Dermis microvascular lymphatic vessel endothelial cell (primary cell): ENCODE measurements at places on chromosomes 12 and 14.
A peak's percentile ranks its signal among the peaks of the same experiment; 100 is the strongest.

DNA sequence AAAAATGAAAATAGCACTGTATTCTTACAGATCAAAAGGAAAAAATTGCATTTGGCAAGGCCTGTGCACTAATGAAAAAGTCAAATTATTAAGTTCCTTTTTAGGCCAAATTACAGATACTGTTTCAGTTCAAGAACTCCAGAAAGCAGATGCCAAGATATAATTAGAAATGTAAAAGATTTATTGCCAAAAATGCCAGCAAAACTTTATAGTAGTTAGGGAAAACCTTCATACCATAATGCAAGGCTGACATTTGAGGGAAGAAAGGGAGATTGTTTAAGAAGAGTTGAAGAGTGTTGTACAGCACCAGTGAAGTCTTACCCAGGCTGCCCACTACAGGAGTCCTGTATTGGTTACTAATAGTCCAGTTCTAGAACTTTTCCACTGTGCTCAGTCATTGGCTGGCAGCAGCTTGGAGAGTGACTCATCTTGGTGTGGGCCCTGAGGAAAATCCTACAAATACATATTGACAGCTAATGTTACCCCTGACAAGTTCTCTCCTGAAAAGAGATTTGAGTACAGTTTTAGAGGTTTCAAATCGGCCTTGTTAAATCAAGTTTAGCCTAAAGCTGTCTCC lies 600.4 kb downstream of the C12orf50 start:
- peak; percentile 17 for DNase-seq

DNA sequence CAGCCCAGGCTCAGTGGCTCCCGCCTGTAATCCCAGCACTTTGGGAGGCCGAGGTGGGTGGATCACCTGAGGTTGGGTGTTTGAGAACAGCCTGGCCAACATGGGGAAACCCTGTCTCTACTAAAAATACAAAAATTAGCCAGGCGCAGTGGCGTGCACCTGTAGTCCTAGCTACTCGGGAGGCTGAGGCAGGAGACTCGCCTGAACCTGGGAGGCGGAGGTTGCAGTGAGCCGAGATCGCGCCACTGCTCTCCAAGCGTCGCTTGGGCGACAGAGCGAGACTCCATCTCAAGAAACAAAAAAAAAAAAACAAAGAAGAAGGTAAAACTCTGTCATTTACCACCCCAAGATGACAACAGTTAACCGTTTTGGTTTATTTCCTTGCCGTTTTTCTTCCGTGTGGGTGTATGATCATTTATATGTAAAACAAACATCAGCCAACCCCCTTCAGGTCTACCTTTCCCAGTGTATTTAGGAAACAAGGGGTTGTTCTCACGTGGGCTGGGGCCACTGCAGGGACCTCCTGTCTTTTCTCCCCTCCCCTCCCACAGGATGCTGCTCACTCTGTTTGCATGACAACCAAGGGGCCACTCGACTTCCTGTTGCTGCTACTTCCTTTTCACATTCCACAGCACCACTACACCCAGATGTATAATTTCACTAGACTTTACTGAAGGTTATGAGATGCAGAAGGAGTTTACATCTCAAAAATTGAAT lies 13.6 kb downstream of the TTC9 start:
- peak; percentile 7 for DNase-seq

GRCh38 chr14:33475623-33476022 lies 475.3 kb downstream of the EGLN3 start:
- DNase-seq: peak; percentile 88

GRCh38 chr14:61547186-61548069 lies 147.9 kb upstream of the HIF1A start:
- no peak for DNase-seq

- DNase-seq: no peak
These were observed 48.7 kb downstream of the SETD3 start for GRCh38 chr14:99431986-99432385.

- DNase-seq: no peak
These were observed 2.9 kb upstream of the SRGAP1 start for GRCh38 chr12:63841571-63841970.

- DNase-seq: peak; percentile 75
These were observed at the start of gene ATN1 for GRCh38 chr12:6927379-6928021. ATN1 (plus strand) TSS chr12:6927959; CDS start chr12:6934002, 6,043 bp downstream.

- peak; percentile 10 for DNase-seq
These were observed 180.3 kb downstream of the RAD51B start for GRCh38 chr14:67999705-68000384.

DNA sequence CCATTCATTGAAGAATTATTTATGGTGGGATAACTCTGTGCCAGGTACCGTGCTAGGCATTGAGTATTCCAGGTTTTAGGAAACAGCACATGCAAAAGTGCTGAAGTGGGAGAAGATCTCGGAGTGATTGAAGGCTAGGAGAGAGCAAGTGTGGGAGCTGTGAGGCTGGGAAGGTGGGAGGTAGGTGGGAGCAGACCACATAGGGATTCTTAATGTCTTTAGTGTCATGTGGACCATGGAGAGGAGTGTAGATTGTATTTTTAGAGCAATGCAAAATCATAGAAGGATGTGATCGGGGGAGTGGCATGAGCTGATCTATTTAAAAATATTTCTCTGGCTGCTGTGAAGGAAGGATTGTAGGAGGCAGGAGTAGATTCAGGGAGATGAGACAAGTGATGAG lies 5.4 kb downstream of the PTPN11 start:
- no peak for DNase-seq

GRCh38 chr12:5511644-5512600 lies 80.0 kb downstream of the NTF3 start:
- peak; percentile 9 for DNase-seq
